MCF 10A (cell line): ENCODE measurements at places on chromosomes 11 and 22. TPM values are rescaled to one million over a fixed set of nuclear protein-coding genes. Genes with fewer than 3 reads are reported as not detected.

Gene CARNS1
- total RNA-seq = 0.07 TPM in 1 of 2 replicates, not detected in the other

Gene NELL1
- total RNA-seq = not detected in 2 replicates

DNA sequence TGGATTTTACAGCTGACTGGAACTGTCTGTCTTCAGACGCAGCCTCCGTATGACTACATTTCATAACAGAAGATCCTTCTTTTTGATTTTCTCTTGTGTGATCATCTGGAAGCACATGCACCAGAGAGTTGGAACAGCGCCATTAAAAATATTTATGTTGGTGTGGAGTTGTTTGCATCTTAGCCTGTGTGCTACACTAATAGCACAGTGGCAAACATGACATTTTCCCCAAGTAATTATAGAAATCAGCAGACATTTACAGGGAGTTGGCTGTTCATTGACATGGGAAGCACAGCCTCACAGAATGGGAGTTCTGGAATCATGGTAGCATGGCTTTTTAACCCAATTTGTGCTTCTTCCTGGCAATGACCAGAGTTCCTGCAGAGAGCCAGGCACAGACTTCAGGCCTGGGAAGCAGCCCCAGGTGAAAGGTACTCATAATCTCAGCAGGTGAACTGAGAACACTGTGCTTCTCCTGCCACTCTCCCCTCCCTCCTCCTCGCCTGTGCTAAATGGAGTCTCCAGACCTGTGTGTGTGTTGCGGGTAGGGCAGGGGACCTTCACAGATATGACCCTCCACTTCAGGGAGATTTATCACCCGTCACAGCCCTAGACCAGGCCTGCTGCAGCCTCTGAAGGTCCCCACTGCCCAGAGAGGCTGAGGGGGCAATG lies 82.8 kb upstream of the PLET1 start:
- peak; percentile 71 for DNase-seq

GRCh38 chr11:2446590-2447252 lies 1.9 kb downstream of the KCNQ1 start:
- DNase-seq = no peak

DNA sequence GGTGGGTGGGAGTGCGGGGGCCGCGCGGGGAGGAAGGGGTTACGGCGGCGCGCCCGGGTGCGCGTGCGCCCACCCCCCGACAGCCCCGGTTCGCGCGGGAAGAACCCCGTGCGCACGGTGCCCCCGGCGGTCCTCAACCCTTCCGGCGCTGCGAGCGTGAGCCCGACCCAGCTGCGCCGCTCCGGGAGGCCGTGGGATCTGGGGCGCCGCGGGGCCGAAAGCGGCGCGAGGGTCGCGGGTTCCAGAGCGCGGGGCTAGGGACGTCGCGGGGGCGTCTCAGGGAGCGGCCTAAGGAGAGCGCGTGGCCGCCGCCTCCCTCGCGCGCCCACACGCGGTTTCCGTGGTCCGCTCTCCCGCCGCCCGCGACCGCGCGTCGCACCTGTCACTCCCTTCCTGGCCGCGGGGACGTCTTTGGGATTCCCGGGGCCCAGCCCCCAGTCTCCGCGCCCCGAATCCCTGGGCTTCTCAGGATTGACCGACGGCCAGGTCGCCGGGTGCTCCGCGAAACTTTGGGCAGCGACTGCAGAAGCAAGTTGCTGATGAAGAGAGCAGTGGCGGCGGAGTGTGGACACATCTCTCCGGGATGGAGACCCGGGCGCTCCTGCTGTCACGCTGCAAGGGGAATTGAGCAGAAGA lies 582 bp downstream of the SREBF2 start:
- DNase-seq = peak; percentile 38

Gene PACSIN3
- 58.7 and 67.0 TPM in 2 replicates for total RNA-seq

- no peak for DNase-seq
These were observed 45.0 kb downstream of the PDE2A start for GRCh38 chr11:72629266-72629665.

- DNase-seq = no peak
These were observed 39.4 kb upstream of the CCDC34 start for GRCh38 chr11:27402450-27402849.

GRCh38 chr22:42357221-42357620 lies 75.0 kb downstream of the NFAM1 start:
- peak; percentile 76 for DNase-seq

Gene HBB
- not detected in 2 replicates for total RNA-seq

- DNase-seq = no peak
These were observed 2.6 kb downstream of the ANKRD13D start for GRCh38 chr11:67291481-67292381.

Gene KCNQ1
- not detected in 2 replicates for total RNA-seq

DNA sequence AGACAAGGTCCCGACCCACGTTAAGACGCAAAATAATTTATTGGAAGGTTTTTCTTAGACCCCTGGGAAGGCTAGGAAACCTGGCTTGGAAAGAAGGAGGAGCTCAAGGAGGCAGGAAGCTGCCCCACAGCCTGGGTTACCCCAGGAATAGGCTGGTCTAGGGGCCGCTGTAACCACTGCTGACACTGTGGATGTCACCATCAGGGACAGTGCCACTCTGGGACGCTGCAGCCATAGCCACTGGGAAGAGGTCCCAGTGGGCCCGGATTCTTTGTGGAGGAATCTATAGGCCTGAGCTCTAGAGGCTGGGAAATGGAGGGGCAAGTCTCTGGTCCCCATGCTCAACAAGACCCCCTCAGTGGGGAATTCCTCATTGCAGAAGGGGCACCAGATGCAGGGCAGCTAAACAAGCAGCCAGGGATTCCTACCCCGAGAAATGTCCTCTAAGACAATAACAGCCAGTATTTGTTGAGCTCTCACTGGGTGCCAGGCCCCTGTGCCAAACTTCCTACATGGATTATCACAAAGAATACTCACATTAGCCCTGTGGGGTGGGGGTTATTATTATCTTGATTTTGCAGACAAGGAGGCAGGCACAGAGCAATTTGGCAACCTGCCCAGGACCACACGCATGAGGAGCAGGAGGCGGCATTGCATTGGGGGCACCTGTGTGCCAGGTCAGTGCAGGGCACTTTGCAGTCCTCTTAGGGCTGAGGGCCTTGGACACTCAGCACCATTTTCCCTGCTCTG lies 19.5 kb upstream of the CHKA start:
- no peak for DNase-seq
